Foreskin fibroblast (primary cell): ENCODE measurements at places on chromosomes 11 and 22.

DNA sequence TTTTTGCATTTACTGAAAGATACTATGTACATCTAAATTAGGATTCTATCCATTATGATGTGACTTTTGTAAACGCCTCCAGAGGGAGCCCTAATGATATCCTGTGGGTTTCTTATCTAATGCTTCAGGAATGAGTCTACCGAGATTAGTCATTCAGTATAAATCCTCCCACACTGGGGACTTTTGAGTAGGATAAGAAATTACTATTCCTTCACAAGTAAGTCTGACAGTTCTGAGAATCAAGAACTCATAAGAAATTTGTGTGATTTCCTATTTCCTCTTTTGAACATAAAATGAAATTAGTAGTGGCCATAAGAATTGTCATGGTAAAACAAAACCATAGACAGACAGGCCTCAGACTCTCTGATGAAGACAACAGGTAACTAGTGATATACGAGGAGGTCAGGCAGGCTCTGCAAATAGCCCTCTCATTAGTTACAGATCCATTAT is 10.0 kb upstream of the OR5M1 start:
- no peak for DNase-seq

- DNase-seq = no peak
Measured at GRCh38 chr22:26822313-26822712, 164.9 kb downstream of the MIAT start.

- no peak for DNase-seq
Measured at GRCh38 chr11:75504501-75504900, 21.2 kb downstream of the GDPD5 start.

GRCh38 chr11:132028380-132029240 is 658.2 kb downstream of the NTM start:
- DNase-seq = peak; percentile 72

DNA sequence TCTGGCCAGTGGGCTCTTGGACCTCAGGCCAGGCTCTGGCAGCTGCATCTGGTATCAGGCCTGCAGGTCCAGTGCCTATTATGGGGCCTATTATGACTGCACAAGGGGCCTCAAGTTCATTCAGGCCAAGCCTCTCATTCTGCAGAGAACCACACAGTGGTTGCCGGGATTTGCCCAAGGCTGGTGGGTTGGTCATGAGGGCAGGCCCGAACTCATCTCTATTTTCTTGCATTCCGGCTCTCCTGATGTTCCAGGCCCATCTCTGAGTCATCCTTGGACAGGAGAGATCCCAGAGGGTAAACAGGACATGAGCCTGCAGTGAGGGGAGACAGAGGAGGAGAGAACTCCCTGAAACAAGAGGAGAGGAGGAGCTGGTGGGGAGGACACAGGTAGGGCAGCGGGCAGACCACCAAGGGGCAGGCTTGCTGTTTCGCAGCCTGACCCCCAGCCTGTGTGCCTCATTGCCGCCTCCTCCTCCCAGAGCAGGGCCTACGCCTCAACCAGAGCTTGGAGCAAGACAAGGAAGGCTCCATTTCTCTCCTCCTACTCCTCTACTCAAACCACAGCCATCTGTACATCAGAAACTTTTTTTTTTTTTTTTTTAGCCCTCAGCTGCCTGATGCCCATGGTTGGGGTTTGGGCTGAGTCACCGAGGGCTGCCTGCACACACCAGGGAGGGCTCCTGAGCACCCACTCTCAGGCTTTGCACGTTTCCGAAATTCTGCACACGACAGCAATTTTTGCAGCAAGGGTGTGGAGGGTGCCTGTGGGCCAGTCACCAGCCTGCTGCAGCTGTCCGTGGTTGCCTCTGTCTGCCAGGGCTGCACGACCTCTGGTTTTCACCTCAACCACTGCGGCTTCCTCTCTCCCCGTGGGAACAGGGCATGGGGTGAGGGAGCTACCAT is 12.7 kb upstream of the TREH start:
- DNase-seq = peak; percentile 76

DNA sequence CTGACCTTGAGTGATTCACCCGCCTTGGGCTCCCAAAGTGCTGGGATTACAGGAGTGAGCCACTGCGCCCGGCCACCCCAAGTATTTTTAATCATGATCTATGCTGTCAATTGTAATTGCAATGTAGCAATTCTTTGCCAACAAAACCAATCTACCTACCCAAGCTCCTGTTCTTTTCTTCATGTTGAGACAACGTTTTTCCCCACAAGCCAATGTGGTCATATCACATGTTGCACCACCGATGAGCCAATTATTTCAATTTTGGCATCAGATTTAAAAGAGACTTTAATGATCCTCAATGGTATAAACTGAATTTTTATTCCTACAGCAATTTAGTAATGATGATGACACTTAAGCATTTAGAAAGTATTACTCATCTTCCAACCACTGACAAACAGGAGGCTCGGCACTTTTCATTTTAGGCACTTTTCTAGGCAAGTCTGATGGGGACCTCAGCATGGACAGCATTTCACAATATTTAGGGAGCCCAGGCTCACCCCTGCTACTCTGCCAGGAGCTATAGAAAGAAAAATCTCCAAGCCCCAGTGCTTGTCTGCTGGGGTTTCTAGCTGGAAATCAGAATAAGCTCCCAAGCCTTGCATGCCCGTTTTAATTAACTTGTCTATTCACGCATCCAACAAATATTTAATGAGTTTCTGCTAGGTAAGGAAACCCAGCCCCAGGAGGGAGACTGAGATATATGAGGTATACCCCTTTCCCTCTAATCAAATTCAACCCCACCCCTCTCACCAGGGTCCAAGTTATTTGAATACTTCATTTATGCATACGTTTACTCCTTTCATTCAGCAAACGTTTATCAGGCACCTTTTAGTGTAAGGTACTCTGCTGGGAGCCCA is 291.4 kb downstream of the ST3GAL4 start:
- DNase-seq = peak; percentile 64

GRCh38 chr11:104705490-104706190 is 192.6 kb downstream of the CASP12 start:
- DNase-seq = no peak

- no peak for DNase-seq
Measured at GRCh38 chr11:46247659-46248058, 29.8 kb upstream of the CREB3L1 start.

- DNase-seq = no peak
Measured at GRCh38 chr22:39128508-39128907, 24.0 kb downstream of the CBX7 start.

DNA sequence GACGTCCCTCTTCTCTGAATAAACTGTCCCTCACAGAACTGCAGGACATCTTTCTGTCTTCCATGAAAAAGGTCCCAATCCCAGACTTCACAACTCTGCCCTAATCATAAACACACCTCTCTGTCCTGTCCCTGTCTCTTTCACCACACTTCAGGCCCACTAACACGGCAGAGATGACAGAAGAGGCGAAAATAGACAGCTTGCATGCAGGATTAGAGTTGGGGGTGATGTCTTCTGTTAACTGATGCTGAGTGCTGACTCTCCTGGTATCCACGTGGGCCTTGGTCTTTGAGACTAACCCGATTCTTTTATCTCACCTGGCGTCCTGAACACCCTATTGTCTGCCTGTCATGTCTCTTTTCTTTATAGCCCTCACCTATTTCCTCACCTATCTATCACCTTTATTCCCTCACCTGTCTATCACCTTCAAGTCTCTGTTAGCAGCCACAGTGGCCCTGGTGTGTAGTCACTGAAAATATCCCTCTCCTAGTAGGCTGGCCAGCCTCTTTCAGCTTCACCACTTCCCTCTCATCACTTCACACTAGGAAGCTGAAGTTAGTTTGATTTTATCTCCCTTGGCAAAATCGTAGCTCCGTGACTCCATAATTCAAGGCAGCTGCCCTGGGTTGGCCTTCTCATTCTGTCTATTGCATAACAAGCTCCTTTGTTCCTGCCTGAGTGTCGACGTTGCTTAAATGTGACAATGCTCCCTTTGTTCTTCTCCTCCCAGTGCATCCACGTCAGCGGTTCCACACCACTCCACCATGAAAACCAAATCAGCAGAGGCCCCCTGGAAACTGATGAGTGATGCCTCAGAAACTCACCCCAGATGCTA is 30.6 kb upstream of the DRD2 start:
- peak; percentile 67 for DNase-seq

GRCh38 chr11:92707665-92708064 is 261.8 kb upstream of the MTNR1B start:
- no peak for DNase-seq

DNA sequence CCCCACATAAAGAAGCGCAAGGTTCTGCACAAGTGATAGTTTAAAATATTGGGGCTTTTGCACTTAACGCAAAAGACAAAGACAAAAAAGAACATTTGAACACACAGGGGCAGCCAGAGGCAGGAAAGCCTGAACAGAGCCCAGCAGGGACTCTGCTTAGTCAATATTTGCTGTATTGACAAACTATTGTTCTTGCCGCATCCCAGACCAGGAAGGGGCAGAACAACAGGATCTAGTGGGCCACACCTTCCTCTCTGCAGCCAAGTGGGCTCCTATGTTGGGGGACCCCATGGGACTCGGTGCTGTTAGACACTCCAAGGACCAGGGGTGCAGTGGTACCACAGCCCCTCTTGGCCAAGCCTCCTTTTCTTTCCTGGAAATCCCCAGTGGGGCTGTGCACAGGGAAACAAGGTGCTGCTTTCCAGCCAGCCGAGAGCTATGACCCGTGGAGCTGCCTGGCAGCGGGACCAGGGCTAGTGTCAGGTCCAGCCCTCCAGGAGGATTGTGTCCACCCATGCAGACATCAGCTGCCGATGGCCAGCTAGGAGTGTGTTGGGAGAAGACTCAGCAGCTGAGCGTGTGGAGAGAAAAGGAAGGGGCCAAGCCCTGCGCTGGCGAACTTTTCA is 43.3 kb upstream of the ANO1 start:
- DNase-seq = no peak

DNA sequence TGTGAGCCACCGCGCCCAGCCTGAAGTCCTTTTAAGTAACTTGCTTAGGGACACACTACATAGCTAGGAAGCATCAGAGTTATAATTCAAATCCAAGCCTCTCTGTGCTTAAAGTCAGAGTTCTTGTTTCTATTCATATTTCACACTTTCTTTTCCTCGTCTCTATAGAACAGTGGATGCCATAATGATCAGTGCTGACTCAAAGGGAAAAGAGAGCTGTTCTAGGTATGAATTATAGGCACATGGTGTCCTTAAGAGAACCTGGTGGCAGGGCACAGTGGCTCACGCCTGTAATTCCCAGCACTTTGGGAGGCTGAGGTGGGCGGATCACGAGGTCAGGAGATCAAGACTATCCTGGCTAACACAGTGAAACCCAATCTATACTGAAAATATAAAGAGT is 400.2 kb upstream of the DDI1 start:
- no peak for DNase-seq

DNA sequence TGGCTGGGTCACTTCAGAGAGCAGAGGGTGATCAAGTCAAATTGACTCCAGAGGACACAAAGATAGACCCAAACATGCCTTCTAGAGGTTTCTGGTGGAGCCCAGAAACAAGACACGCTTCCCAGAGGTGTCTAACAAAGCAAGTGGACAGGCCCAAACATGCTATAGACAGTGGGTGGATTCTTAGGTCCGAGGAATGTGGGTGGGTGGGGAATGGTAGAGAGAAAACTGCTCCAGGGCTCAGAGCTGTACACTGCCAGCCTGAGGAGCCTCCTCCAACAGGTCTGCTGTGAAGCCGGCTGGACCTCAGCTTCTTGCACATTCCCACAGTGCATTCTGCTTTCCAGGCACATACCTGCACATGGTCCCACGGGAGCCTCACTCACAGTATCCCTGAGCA is 116.8 kb upstream of the NECTIN1 start:
- DNase-seq = no peak

DNA sequence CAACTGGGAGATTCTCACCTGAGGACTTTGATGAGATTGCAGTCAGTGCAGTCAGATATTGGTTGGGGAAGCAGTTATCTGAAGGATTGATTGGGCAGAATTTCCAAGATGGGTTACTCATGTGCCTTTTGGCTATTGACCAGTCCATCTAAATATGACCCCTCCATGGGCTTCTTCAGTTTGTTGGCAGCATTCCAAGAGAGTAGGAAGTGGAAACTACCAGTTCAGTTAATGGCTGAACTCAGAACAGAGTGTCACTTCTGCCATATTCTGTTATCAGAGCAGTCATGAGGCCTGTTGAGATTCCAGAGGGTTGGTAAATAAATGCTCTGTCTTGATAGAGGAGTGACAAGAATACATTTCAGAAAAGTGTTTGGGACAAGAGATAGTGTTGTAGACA is 71.0 kb downstream of the CYP2R1 start:
- DNase-seq = no peak

DNA sequence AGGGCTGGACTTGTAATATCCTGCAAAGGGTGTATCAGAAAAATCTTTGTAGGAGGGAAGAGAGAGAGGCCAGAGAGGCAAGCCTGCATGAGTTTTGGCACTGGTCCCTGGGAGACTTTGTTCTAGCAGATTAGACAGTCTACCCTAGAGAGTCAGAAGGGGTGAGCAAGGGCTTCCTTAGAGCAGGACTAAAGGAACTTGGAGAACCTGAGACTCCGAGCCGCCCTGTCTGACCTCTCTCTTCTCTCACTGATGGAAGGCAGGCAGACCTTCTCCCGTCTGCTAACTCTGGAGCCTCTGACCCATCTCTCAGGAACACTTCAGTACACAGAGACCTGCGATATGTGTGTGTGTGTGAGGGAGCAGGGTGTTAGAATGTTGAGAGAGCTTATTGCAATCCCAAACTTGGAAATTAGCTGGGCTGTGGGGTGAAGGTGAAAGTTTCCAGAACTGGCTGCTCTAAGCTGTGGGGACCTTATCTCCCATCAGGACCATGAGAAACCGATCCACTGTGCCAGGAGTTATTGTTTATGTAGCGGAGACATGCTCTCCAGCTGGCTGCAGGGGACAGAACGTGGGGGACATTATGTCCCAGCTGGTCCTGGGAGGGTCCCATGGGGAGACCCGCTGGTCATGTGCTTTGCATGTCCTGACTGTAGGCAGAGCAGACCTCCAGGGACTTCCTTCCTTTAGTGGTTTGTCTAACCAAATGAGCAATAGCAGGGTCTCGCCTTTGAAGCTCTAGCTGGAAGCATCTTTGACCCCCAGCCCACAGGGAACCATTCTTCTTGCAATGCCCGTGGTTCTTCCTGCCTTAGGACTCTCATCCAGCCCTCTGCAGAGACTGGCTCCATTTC is 51.1 kb downstream of the TIMP3 start:
- no peak for DNase-seq
